ENCODE measurements at places on chromosomes 12 and 14. TPM values are rescaled to one million over a fixed set of nuclear protein-coding genes. Genes with fewer than 3 reads are reported as not detected.
A peak's percentile ranks its signal among the peaks of the same experiment; 100 is the strongest.

The TEX22 gene
- total RNA-seq: 0.22 TPM

GRCh38 chr14:22400655-22401259 lies 188.3 kb downstream of the DAD1 start:
- no peaks in the 10 kb centered on the region for H3K27me3 ChIP-seq
- no peak overlapping the region for H3K4me3 ChIP-seq
- peak overlapping the region; percentile 21 for H3K27ac ChIP-seq
- H3K4me1 ChIP-seq: no peaks in the 10 kb centered on the region
- no peaks in the 10 kb centered on the region for H3K36me3 ChIP-seq
- DNase-seq: no peak

GRCh38 chr12:65821336-65821735 lies 2.9 kb upstream of the HMGA2 start:
- H3K4me3 ChIP-seq: no peak overlapping the region
- no peaks in the 10 kb centered on the region for H3K36me3 ChIP-seq
- peaks cover 28% of the 10 kb centered on the region for H3K27me3 ChIP-seq
- peaks cover 19% of the 10 kb centered on the region for H3K4me1 ChIP-seq
- H3K27ac ChIP-seq: no peak overlapping the region

DNA sequence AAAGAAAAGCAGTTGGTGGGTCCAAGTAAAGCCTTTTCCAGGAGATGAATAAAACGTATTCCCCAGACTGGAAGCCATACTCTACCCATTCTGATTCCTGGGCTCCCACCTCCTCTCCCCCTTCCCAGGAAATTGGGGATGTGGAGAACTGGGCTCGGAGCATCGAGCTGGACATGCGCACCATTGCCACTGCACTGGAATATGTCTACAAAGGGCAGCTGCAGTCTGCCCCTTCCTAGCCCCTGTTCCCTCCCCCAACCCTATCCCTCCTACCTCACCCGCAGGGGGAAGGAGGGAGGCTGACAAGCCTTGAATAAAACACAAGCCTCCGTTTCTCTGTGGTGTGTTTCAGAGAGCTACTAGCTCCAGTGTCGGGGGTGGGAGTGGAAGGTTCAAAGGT lies 822 bp upstream of the RDH5 start:
- H3K36me3 ChIP-seq: peaks cover 4% of the 10 kb centered on the region
- H3K4me3 ChIP-seq: no peak overlapping the region
- peak overlapping the region; percentile 41 for H3K27ac ChIP-seq
- H3K27me3 ChIP-seq: no peaks in the 10 kb centered on the region
- no peak for DNase-seq
- H3K4me1 ChIP-seq: peaks cover 36% of the 10 kb centered on the region

- no peak for DNase-seq
- no peak overlapping the region for H3K27ac ChIP-seq
- no peak overlapping the region for H3K4me3 ChIP-seq
- peaks cover 6% of the 10 kb centered on the region for H3K4me1 ChIP-seq
Observed at GRCh38 chr12:116803013-116803736, 65.1 kb downstream of the RNFT2 start.

- peaks cover 6% of the 10 kb centered on the region for H3K4me1 ChIP-seq
- no peak for DNase-seq
- no peak overlapping the region for H3K27ac ChIP-seq
- H3K27me3 ChIP-seq: no peaks in the 10 kb centered on the region
- H3K36me3 ChIP-seq: no peaks in the 10 kb centered on the region
Observed at GRCh38 chr14:105495990-105496830, 5.2 kb downstream of the TEDC1 start.

DNA sequence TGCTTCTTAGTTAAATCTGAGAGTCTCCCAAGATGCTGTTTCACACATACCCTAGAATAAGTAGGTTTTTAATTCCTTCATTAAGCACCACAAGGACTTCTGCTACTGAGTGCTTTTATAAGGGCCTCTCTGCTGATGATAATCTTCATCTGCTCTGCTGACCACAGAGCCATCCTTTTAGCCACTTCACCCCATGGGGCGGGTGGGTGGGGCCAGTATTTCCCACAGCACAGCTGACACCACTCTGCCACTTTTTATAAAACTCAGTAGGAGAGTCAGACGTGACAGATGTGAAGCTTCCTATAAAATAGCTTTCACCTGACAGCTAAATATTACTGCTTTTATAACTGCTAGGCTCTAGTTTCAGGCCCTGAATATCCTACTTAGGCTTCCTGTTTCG lies 20.3 kb downstream of the FCF1 start:
- H3K27me3 ChIP-seq: no peaks in the 10 kb centered on the region
- no peak overlapping the region for H3K27ac ChIP-seq
- no peak overlapping the region for H3K4me3 ChIP-seq
- H3K4me1 ChIP-seq: no peaks in the 10 kb centered on the region
- peaks cover 20% of the 10 kb centered on the region for H3K36me3 ChIP-seq

DNA sequence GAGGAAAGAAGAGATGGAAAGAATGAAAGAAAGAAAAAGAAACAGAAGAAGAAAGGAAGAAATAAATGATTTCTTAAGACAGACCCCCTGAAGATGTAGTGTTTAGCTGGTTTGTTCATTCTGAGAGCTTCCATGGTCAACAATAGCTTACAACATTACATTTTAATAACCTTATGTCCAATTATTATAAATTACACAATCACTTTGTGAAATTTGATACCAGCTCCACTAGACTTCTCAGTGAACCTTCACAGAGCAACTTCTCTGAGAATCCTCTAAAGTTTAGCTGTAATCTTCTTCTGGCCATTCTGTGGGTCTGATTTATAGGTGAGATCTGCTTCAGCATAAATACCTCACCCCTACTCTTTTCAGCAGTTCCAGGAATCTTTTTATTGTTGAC lies 27.9 kb downstream of the SIX1 start:
- H3K4me3 ChIP-seq: no peak overlapping the region
- H3K27me3 ChIP-seq: no peaks in the 10 kb centered on the region
- H3K36me3 ChIP-seq: no peaks in the 10 kb centered on the region
- H3K27ac ChIP-seq: no peak overlapping the region
- H3K4me1 ChIP-seq: peaks cover 2% of the 10 kb centered on the region
- DNase-seq: no peak

GRCh38 chr12:34348064-34348463 lies 325.8 kb downstream of the ALG10 start:
- no peak for DNase-seq
- no peak overlapping the region for H3K27ac ChIP-seq
- no peaks in the 10 kb centered on the region for H3K36me3 ChIP-seq
- no peaks in the 10 kb centered on the region for H3K27me3 ChIP-seq
- no peak overlapping the region for H3K4me3 ChIP-seq

The CPNE6 gene
- not detected for total RNA-seq

- H3K27me3 ChIP-seq: no peaks in the 10 kb centered on the region
- H3K27ac ChIP-seq: peak overlapping the region; percentile 95
- H3K4me3 ChIP-seq: no peak overlapping the region
- H3K36me3 ChIP-seq: no peaks in the 10 kb centered on the region
- peaks cover 79% of the 10 kb centered on the region for H3K4me1 ChIP-seq
- peak; percentile 90 for DNase-seq
Observed at GRCh38 chr12:122841544-122842321, 6.5 kb downstream of the HIP1R start.
